PC-9 (cell line): ENCODE measurements at places on chromosomes 11 and 22. TPM values are rescaled to one million over a fixed set of nuclear protein-coding genes. Genes with fewer than 3 reads are reported as not detected.

GRCh38 chr11:65872586-65873317, at the start of gene EFEMP2:
Gene EFEMP2 (minus strand): TSS chr11:65872800. CDS start chr11:65872354, 446 bp downstream.
- no peaks in the 10 kb centered on the region for H3K27me3 ChIP-seq
- H3K27ac ChIP-seq = no peak within 1 kb of the TSS
- DNase-seq = peak; percentile 44
- H3K36me3 ChIP-seq = no peaks in the 10 kb centered on the region
- peaks cover 4% of the 10 kb centered on the region; the same call in 1 of the 2 replicates for H3K4me1 ChIP-seq
- peak within 1 kb of the TSS; percentile 61 for H3K4me3 ChIP-seq

DNA sequence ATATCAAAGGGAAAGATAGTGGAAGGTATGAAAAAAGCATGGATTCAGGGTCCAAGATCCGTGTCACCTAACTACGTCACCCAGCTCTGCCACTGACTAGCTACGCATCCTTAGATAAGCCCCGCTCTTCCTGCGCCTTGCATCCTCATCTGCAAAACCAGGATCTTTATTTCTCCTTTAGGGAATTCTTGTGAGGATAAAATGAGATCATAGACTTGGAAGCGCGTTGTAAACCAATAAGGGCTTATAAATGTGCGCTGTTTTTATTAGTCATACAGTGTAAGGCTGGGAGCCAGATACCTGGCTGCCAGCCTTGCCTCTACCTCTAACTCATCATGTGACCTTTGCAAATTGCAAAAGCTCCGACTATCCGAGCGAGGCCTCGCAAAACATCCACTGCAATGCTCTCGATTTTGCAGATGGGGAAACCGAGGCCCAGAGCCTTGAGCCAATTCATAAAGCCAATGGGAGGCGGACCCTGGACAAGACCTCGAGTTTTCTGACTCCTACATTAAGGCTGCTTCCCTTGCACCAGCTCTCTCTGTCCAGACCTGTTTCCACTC, 753 bp downstream of the PRPF19 start:
- H3K36me3 ChIP-seq = peaks cover 14% of the 10 kb centered on the region
- no peak for DNase-seq
- H3K4me1 ChIP-seq = peaks cover 23% of the 10 kb centered on the region
- H3K27me3 ChIP-seq = peaks cover 24% of the 10 kb centered on the region; the same call in 1 of the 2 replicates
- H3K4me3 ChIP-seq = peak overlapping the region; percentile 90

- no peak overlapping the region for H3K4me3 ChIP-seq
- H3K36me3 ChIP-seq = no peaks in the 10 kb centered on the region
- peaks cover 89% of the 10 kb centered on the region for H3K27me3 ChIP-seq
- no peak overlapping the region for H3K27ac ChIP-seq
These were observed 556.9 kb downstream of the BRD1 start for GRCh38 chr22:49270595-49271368.

DNA sequence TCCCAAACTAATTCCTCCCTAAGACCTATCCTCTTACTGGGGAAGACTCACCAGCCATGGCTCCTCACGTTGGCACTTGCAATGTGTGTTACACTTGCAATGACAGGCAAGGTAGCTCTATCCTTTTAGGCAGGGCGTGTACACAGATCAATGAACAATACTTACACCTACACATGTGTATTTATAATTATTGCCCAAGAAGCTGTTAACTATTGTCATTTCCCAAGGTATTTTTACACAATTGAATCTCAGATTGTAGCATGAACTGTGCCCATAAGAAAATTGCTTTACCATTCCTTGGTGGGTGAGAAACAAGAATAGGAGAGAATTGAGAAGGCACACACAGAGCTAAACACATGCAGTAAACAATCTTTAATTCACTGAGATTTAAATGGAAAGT, at the start of gene CARD18:
Gene CARD18 (minus strand): TSS at position 101 of the 400 bp plus-strand sequence. CDS start 43 bp downstream, at position 58.
- no peaks in the 10 kb centered on the region for H3K4me1 ChIP-seq
- H3K27me3 ChIP-seq = no peaks in the 10 kb centered on the region
- H3K36me3 ChIP-seq = no peaks in the 10 kb centered on the region
- no peak within 1 kb of the TSS for H3K4me3 ChIP-seq
- no peak within 1 kb of the TSS for H3K27ac ChIP-seq
- DNase-seq = no peak

CTSC gene
- 119 and 124 TPM in 2 replicates for total RNA-seq

IGLL5 gene
- not detected in 2 replicates for total RNA-seq

CXCR5 gene
- total RNA-seq = not detected in 2 replicates

LARGE2 gene
- 1.4 and 2.6 TPM in 2 replicates for total RNA-seq
